CD4-positive, alpha-beta T cell treated with Interleukin-15 for 4 hours (primary cell): ENCODE measurements at places on chromosomes 12 and 14.

GRCh38 chr12:5758347-5758746, 186.7 kb downstream of the ANO2 start:
- DNase-seq = no peak

DNA sequence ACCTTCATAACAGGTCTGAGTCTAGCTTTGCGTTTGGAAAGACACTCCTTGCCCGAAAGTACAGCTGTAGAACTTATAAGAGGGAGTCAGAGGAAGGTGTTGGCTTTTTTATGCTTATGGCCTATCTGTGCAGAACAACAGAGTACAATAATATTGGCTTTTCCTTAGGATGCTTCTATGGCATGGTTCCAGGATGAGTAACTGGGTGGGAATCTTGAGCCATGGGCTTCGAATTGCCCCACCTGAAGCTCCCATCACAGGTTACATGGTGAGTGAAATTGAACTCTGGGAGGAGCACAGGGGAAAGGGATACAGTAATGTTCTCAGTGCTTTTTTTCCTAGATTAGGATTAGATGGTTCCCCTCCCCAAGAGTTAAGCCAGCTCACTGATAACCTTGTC, 13.0 kb downstream of the PARP2 start:
- DNase-seq = no peak

DNA sequence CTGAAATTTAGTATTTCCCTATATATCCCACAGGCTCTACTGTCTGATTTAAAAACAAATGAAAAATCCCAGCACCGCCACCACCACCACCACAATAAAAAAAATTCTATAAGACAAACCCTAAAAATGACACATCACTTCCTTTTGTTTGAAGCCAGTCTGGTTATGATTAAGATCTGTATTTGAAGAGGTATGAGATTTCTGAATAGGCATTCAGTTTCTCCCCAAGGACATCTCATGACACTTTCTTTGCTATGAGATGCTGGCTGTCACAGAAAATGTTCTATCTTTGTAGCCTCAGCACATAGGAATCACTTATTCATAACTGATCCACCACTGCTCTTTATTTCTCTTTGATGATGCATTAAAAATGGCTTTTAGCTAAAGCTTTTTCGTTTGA, 1071.0 kb downstream of the SLC6A15 start:
- no peak for DNase-seq

- no peak for DNase-seq
Measured at GRCh38 chr12:116414891-116415290, 137.4 kb upstream of the MED13L start.

GRCh38 chr12:33432992-33433391, 6.6 kb downstream of the SYT10 start:
- no peak for DNase-seq

- no peak for DNase-seq
Measured at GRCh38 chr12:112218150-112218549, 92.8 kb downstream of the TRAFD1 start.

DNA sequence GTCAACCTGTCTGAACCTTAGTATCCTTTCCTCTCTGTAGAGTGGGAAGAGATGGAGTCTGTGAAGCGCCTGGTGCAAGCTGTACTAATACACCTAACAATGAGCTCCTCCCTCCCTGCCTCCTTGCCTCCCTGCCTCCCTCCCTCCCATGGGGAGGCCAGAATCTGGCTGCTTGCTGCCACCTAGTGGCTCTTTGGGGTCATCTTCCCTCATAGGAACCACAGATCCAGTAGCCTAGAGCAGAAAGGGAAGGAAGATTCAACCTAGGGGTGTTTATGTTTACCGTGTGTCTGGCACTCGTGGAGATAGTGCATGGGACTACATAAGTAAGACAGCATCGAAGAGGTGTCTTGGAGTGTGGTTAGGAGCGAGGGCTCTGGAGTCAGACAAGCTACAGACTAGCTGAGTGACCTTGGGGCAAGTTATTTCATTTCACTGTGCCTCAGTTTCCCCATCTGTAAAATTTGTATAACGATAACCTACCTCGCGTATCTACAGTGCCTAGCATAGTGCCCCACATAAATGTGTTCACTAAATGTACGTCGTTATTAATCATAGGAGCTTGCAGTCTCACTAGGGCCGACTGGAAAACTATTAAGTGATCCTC, 35.5 kb upstream of the TSPAN9 start:
- peak; percentile 33 for DNase-seq

DNA sequence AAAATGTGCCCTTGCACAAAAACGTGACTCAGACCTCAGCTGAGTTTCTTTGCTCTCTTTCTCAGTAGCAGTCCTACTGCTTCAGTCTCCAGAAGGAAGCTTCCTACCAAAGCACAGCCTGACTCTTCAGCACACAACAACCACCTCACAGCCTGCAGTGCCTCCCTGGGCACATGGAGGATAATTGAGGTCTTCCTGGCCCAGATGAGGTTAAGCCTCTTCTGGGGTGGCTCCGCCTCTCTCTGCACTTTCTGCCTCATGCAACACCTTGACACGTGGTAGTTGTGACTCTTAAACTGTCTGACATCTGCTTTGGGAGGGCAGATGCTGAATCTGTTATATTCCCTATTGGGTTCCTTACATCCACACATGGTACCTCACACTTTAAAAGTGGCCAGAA, 33.8 kb downstream of the GIT2 start:
- no peak for DNase-seq

DNA sequence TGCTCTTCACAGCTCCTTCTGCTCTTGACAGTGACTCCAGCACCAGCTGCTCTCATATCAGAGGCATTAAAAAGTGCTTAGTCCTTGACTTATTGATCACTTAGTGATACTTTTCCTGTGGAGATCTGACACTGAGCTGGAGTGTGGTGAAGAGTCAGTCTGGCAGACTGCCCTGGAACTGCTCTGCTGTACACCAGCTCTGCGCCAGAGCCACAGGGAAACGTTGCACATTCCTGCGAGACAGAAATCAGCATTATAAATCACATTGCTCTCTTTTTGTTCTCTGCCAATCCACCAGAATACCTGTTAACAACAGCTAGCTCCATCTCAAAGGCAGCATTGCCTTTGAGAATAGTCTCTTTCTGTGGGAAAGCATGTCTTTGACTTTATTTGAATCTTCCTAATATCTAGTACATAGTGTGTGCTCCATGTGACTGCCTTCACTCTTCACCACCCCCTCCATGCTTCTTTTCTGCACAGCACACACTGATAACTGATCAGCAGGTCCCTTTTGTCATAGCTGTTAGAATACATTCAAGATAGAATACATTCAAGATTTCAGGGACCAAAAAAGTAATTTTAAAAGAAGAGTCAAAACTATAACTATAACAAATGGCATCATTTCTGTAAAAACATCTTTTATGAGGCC, 48.2 kb upstream of the VSX2 start:
- DNase-seq = no peak

DNA sequence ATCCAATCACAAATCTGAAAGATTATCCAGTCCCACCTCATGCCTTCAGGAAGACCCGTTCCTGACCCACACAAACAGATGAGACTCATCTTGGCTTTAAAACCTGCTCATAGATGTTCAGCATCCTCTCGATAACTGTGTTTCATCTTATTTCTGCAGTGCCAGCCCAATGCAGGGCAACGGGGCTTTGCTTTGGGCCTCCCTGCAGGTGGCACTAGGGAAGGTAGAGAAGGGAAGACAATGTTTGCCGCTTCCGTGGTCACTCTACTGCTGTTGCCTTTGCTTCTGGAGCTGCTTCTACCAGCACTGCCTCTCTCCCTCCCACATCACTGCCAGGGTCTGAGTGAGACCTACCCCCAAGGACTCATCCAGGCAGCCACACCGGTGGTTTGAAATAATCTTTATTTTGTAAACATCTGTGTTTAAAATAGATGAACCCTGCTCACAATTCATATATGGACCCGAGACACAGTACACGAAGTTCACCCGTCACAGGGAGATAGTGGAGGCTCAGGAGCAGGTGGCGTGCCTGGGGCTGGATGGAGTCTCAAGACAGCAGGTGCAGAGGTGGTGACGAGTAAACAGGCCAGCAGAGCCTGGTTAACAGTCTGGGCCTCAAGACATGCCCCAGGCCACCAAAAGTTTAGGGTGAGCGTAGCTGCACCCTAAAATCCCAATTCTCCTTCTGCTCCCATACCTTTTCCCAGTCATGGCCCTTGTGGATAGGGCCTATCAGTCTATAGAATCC, 3.1 kb upstream of the GPX2 start:
- DNase-seq = no peak

DNA sequence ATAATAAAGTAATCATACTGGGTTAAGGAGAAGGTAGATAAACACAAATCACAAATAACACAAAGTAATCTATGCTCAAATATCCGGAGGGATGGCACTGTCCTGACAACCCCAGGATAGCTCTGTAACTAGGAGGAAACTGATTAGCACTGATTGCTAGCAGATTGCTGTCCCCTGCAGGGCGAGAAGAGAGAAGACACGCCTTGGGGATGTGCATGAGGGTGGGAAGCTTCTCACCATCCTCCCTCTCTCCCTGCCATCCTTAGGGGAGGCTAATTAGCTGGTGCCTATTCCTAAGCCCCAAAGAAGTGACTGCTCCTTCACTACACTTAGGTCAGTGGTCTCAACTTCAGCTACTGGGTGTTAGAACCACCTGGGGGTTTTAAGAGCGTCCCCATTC, 27.0 kb upstream of the TMEM260 start:
- no peak for DNase-seq

DNA sequence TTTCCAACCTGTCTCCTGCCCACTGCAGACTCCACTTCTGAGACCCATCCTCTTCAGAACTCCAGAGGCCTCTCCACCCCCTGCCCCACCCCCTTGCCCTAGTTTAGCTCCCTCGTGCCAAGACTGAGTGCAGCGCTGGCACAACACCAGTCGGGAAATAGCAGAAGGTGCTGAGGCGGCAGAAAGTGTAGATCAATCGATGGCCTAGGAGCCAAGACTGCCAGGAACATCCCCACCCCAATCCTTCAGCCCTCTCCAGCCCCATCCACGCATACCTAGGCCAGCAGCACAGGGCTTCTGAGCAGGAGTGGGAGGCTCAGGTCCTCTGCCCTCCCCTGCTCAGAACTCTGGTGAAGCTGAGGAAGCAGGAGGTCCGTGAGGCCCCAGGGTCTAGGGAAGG, 1.1 kb downstream of the CPNE6 start:
- DNase-seq = no peak

DNA sequence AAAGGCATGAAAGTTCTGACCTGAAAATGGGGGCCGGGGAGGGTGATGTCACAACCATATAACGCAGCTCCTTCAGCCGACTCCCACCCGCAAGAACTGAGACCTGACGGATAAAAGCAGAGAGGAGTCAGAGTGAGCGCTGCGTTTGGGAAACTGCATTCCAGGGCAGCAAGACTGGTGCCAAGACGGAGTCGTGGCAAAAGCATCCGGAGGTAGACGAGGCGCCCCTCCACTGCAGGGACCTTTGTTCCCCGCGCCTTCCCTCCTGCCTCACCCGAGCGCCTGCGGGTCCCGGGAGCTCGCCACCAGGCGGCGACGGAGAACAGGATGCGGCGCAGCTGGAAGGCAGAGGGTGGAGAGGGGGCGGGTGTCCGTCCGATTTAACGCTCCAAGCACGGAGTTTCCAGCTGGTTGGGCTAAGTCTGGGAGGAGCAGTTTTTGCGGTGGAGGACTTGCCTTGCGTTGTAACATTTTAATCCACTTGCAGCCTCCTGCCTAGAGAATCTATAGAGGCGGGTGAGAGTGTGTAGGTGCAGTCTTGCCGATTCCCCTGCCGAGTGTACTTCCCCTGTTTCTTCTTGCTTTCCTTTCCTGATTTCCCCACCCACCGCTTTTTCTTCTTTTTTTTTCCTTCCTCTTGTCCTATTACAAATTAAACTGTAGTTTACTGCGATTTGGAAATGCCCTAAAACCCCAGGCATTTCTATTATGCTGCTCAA, 1.2 kb upstream of the CPNE8 start:
- DNase-seq = peak; percentile 63

- no peak for DNase-seq
Measured at GRCh38 chr14:89503431-89503996, 86.5 kb upstream of the FOXN3 start.

GRCh38 chr14:94213021-94213420, 38.9 kb downstream of the PPP4R4 start:
- DNase-seq = no peak

GRCh38 chr12:77099799-77100198, 34.4 kb upstream of the E2F7 start:
- no peak for DNase-seq

- DNase-seq = no peak
Measured at GRCh38 chr12:88580051-88580871, at the start of gene KITLG. Gene KITLG, minus strand, starts transcription at chr12:88580471. Its CDS starts 193 bp downstream, at chr12:88580278.

GRCh38 chr12:115450017-115450416, 766.0 kb upstream of the TBX3 start:
- no peak for DNase-seq

DNA sequence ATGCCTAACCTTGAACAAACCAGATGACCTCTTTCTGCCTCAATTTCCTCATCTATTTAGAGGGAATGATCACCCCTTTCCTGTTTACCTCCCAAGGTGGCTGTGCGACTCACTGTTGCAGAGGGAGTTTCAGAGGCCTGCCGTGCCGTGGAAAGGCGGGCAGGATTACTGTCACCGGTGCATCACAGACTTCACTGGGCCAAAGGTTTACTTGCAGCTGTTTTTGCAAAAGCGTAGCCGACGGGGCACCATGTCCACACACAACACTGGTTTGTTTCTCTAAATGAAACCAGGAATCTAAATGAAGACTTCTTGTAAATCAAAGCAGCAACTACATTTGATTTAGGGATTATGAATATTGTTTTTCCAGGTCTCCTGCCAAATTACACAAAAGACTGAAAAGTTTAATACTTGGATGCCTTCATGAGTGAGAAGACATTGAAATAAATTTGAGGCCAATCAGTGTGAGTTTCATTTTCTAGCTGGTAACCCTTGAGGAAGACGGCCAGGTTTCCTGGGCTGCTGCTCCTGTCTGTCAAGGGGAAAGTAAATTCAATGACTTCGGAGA, 696.1 kb upstream of the TMEM132C start:
- DNase-seq = no peak
